ENCODE measurements at places on chromosomes 5 and 9. TPM values are rescaled to one million over a fixed set of nuclear protein-coding genes. Genes with fewer than 3 reads are reported as not detected.

The CSF2 gene
- 1,084 TPM for total RNA-seq

The DEPDC1B gene
- 20.5 TPM for total RNA-seq

The PLCXD3 gene
- not detected for total RNA-seq

The RAPGEF6 gene
- 34.9 TPM for total RNA-seq

The SHISAL2B gene
- not detected for total RNA-seq

The IQGAP2 gene
- 37.3 TPM for total RNA-seq

The ANKRD33B gene
- 21.7 TPM for total RNA-seq

The NSUN2 gene
- total RNA-seq: 140 TPM

DNA sequence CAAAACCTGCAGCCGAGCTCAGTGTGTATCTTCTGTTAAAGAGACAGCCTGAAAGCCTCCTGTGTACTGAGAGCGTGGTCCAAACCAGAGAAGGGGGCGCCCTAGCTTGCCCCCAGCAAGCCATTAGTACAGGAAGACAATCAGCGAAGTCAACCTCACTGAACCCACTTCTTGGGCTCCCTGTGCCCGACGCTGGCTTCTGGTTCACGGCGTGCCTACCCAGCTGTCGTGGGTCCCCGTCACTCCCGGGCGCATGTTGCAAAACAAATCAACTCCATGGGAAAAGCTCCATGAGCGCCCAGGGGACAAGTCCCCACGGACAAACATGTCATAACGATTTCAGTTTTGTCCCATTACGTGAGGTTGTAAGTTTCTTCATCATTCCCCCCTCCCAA lies 326.9 kb downstream of the SH3GL2 start:
- DNase-seq: no peak

DNA sequence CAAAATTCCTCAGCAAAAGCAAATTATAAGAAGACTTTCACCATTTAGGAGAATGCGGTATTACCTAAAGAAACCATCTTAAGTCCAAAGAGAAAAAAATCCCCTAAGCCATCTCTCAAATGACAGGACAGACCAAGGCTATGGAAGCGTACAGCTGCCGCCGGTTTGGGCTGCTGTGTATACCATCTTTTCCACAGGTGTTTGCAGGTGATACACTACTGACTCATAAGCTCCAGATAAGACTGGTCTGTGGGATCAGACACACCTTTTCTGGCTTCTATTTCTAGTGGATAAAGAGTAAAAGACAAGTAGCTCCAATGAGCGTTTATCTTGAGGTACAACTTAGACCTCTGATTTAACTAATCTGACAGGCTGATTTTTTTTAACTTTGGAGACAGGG lies 7.7 kb downstream of the CDKN2AIPNL start:
- no peak for DNase-seq

- DNase-seq: no peak
Measured at GRCh38 chr5:72314571-72315172, 5.4 kb downstream of the MRPS27 start.

- DNase-seq: no peak
Measured at GRCh38 chr5:150616024-150616470, 24.4 kb upstream of the SYNPO start.

- DNase-seq: no peak
Measured at GRCh38 chr9:78112004-78112403, 80.4 kb upstream of the GNAQ start.

GRCh38 chr5:55096182-55096581 lies 6.3 kb upstream of the GZMA start:
- peak; percentile 78 for DNase-seq

DNA sequence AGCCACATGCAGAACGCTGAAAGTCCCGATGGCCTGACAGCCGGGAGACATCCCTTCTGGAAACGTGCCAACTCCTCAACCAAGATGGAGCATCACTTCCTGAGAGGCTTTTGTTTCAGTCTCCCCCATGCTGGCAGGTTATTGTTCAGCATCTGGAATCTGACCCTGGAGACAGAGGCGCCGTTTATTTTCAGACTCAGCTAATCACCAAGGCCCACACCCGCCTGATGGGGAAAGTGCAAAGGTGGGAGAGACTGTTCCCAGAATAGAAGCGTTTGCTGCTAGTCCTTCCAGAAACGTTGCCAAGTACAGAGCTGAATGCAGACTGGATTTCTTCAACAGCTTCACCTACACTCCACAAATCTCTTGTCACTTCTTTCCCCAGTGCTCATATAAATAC lies 41.8 kb upstream of the S1PR3 start:
- DNase-seq: no peak

GRCh38 chr5:19874811-19875210 lies 113.2 kb downstream of the CDH18 start:
- DNase-seq: no peak

DNA sequence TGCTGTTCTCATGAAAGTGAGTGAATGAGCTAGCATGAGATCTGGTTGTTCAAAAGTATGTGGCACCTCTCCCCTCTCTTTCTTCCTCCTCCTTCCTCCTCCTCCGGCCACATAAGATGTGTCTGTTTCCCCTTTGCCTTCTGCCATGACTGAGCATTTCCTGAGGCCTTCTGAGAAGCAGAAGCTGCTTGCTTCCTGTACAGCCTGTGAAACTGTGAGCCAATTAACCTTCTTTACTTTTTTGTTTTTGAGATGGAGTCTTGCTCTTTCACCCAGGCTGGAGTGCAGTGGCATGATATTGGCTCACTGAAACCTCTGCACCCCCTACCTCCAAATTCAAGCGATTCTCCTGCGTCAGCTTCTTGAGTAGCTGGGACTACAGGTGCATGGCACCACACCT lies 6.1 kb downstream of the S100Z start:
- DNase-seq: peak; percentile 85

- DNase-seq: no peak
Measured at GRCh38 chr5:170006021-170006420, 25.7 kb upstream of the INSYN2B start.

- no peak for DNase-seq
Measured at GRCh38 chr5:158976035-158976434, 123.7 kb downstream of the EBF1 start.

DNA sequence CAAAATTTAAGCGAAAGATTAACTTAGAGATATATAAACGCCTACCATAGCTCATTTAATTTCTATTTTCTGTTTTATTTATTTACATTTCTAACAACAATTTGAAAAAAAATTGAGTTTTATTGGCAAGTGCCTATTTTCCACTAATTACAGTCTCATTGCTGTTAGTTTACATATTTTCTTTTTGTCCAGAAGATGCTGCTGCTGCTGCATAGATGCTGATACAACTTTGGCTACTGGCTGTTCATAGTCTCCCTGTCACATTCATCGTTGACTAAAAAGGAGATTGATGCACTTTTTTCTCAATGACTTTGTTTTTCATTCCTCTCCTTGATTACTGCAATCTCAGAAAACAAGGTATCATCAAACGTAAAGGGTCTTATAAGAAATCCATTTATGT lies 235.4 kb downstream of the CDH9 start:
- no peak for DNase-seq

- no peak for DNase-seq
Measured at GRCh38 chr5:114237766-114238165, 124.1 kb upstream of the KCNN2 start.

- DNase-seq: no peak
Measured at GRCh38 chr9:87372356-87372851, 125.3 kb upstream of the DAPK1 start.

- no peak for DNase-seq
Measured at GRCh38 chr5:169161022-169161680, 139.8 kb downstream of the SLIT3 start.

GRCh38 chr9:112548836-112549595 lies 62.4 kb downstream of the KIAA1958 start:
- no peak for DNase-seq

GRCh38 chr5:173715607-173716006 lies 99.2 kb upstream of the BOD1 start:
- DNase-seq: no peak

GRCh38 chr5:53038196-53038847 lies 49.2 kb downstream of the ITGA2 start:
- DNase-seq: no peak

DNA sequence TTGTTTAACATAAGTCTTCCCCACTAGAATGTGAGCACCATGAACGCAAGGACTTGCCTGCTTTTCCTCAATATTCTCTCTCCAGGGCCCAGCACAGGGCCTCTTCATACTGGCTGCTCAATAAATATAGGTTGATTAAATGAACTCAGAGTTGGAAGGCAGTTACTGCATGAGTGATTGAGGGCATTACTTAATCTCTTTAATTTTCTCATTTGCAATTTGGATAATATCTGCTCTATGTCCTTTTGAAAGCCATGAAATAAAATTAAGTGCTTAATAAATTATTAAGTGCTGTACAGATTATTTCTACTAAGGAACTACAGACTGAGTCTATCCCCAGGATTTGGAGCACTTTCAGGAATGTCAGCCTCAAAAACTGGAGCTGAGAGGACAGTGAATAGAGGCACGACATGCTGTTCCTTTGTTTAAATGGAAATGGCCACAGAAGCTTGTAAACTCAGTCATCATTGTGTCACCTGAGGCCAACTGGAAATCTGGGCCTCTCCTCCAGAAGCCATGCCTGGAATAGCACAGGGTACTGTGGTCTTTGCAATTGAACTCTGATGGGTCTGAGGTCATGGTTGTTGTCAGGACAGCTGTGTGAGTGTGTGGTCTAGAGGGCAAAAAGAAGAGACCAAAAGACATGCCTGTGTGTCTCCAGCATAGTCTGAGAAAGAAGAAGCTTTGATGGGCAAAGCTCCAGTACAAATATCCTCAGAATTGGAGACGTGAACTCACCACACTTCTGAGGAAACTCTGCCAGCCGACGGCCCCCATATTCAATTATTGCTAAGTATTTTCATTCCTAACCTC lies 86.1 kb downstream of the SH3TC2 start:
- DNase-seq: no peak

DNA sequence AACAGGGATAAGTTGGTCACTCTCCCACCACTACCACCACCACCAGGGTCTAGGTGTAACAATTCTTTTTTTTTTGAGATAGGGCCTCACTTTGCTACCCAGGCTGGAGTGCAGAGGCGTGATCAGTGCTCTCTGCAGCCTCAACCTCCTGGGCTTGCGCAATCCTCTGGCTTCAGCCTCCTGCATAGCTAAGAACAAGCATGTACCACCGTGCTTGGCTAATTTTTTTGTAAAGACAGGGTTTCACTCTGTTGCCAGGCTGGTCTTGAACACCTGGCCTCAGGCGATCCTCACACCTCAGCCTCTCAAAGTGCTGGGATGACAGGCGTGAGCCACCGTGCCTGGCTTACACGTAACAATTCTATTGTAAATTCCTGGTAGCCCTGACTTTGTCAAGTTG lies 27.5 kb downstream of the CORO2A start:
- no peak for DNase-seq

DNA sequence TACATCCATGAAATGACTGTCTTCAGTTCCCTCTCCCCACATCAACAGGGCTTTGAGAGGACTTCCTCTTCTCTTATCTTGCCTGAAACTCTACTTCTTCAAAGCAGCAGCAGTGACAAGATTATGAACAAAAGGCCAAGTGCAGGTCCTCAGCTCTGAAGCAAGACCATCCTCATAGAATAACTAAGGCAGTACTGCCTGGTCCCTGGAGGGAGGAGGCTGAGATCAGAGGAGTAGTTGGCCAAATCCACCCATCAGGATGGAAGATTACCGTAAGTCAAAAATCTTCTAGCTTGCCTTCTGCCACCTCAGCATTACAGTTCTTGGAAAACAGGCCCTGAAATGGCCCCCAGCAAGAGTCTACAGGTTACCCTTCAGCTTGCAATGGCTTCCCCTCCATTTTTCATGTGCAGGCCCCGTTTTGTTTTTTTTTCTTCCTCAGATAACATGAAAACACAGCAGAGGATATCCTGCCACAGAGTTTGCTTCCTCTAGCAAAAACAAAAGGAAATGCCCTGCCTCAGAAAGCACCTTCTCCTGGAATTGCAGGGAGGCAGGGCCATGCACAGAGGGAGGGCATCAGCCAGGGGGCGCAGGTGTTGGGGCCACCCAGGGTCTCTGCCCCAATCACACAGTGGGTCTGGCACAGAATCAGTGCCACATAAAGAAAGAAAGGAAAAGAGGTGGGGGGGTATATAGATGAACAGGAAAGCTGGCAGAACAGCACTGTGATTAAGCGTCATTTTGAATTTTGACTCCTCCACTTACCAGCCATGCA lies 40.0 kb downstream of the KLHL3 start:
- DNase-seq: peak; percentile 77

GRCh38 chr9:33378121-33378795 lies 24.1 kb downstream of the AQP7 start:
- no peak for DNase-seq

- DNase-seq: no peak
Measured at GRCh38 chr5:104733063-104733669, 1170.6 kb upstream of the NUDT12 start.

DNA sequence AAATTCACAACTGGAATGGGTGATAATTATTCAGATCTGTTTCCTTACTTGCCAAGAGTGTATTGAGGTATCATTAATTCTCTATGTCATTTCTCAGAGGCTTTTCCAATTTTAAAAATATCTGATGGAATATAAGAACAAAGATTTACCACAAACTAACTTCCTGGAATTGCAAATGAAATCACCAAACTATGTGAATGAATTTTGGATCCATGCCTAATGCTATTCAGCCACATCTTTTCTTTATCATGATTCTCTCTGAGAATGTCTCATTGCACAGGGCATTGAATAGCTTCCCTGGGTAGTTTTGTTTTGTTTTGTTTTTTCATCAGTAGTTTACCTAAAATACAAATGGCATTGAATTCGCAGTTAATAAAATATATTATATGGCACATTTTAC lies 146.9 kb upstream of the FBN2 start:
- no peak for DNase-seq

DNA sequence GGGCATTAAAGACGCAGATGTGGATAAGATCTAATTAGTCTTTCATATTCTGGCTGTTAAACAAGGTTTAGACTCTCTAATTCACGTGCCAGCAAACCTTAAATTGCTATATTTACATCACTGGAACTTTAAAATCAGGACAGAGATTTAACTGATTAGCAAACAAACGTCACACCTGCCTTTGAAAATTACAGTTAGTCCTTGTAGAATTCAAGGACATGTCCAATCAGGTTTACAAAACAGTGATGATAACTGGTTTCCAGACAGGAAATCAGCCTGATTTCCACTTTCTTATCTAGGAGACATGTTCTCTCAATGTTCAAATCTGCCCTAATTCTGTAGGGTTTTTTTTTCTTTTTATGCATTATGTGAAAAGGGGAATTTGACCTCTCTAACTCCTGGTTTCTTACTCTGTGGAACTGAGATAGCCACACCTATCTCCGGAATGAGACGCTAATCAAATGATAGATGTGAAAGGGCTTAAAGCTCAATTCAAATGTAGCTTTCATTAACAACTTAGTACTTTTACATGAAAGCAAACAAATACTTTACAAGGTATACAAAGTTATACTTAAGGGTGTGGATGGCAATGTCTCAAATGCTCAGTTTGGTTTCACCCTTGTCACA lies 26.5 kb downstream of the SPINK5 start:
- no peak for DNase-seq

GRCh38 chr5:73506459-73506955 lies 8.3 kb downstream of the BTF3 start:
- DNase-seq: no peak
